Sigmoid colon (tissue), 7 donors: ENCODE measurements at places on chromosomes 4 and X. TPM values are rescaled to one million over a fixed set of nuclear protein-coding genes. Genes with fewer than 3 reads are reported as not detected.

DNA sequence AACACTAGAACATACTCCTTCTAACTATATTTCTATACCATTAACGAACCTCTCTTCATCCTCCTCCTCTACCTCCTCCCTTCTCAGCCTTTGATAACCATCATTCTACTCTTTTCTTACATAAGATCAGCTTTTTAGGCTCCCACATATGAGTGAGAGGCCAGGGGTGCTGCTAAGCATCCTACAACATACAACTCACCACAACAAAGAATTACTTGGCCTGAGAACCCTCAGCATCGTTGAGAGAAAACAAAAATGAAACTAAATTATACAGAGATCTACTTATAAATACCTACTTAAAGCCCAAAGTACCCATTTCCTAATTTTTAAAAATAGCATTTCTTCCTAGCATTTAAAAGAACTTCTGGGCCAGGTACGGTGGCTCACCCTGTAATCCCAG is 77.7 kb downstream of the CC2D2A start:
- peaks cover 65% of the 10 kb centered on the region for H3K36me3 ChIP-seq
- H3K27ac ChIP-seq = no peak overlapping the region
- H3K4me1 ChIP-seq = no peaks in the 10 kb centered on the region
- DNase-seq = no peak
- no peaks in the 10 kb centered on the region for H3K27me3 ChIP-seq
- H3K4me3 ChIP-seq = no peak overlapping the region

- H3K36me3 ChIP-seq = no peaks in the 10 kb centered on the region
- H3K4me1 ChIP-seq = no peaks in the 10 kb centered on the region
- no peak overlapping the region for H3K27ac ChIP-seq
- H3K4me3 ChIP-seq = no peak overlapping the region
These were observed 100.6 kb upstream of the F9 start for GRCh38 chrX:139429913-139430312.

GRCh38 chrX:5683996-5684395 is 544.7 kb downstream of the NLGN4X start:
- H3K4me3 ChIP-seq = no peak overlapping the region
- no peaks in the 10 kb centered on the region for H3K4me1 ChIP-seq
- no peak overlapping the region for H3K27ac ChIP-seq

- H3K4me3 ChIP-seq = no peak overlapping the region
- peaks cover 3% of the 10 kb centered on the region for H3K27me3 ChIP-seq
- no peak overlapping the region for H3K27ac ChIP-seq
- no peak for DNase-seq
- H3K36me3 ChIP-seq = no peaks in the 10 kb centered on the region
These were observed 3.5 kb upstream of the SLIT2 start for GRCh38 chr4:20248155-20248558.

GRCh38 chrX:22585831-22586230 is 313.1 kb downstream of the CBLL2 start:
- no peaks in the 10 kb centered on the region for H3K36me3 ChIP-seq
- no peak for DNase-seq
- H3K27me3 ChIP-seq = no peaks in the 10 kb centered on the region
- no peak overlapping the region for H3K27ac ChIP-seq
- H3K4me1 ChIP-seq = no peaks in the 10 kb centered on the region

DNA sequence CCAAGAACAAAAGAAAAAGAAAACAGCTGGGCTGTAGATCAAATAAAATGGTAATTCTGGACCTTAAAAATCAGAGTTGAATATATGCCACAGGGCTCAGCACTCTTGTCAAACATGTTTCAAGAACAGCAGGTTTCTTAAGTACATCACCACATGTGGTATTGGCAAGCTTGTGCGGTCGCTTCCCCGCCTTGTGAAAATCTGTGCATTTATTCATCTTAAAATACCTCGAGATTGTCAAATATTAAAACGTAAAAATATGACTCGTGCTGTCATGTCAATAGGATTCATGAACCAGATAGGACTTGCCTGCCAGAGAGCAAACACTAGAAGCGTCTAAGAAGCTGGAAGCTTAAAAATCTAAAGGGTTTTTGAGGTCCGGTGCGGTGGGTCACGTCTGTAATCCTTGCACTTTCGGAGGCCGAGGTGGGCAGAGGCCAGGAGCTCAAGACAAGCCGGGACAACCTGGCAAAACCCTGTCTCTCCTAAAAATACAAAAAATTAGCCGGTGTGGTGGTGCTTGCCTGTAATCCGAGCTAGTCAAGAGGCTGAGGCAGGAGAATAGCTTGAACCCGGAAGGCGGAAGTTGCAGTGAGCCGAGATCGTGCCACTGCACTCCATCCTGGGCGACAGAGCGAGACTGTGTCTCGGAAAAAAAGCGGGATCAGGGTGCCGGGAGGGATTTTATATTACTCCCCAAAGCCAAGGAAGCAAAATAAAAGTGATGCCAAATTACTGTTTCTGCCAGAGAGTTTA is 40.2 kb upstream of the TMEM154 start:
- H3K27me3 ChIP-seq = no peaks in the 10 kb centered on the region
- no peaks in the 10 kb centered on the region for H3K36me3 ChIP-seq
- H3K4me3 ChIP-seq = no peak overlapping the region
- DNase-seq = no peak
- H3K27ac ChIP-seq = no peak overlapping the region
- no peaks in the 10 kb centered on the region for H3K4me1 ChIP-seq

GRCh38 chrX:124275182-124275894 is 57.1 kb upstream of the TEX13D start:
- H3K4me1 ChIP-seq = no peaks in the 10 kb centered on the region
- no peaks in the 10 kb centered on the region for H3K36me3 ChIP-seq
- H3K27ac ChIP-seq = no peak overlapping the region
- DNase-seq = no peak

GRCh38 chr4:143539670-143540023 is 26.1 kb downstream of the SMARCA5 start:
- peaks cover 46% of the 10 kb centered on the region for H3K36me3 ChIP-seq
- no peak for DNase-seq
- H3K27me3 ChIP-seq = no peaks in the 10 kb centered on the region
- H3K27ac ChIP-seq = no peak overlapping the region
- no peak overlapping the region for H3K4me3 ChIP-seq
- no peaks in the 10 kb centered on the region for H3K4me1 ChIP-seq

- no peak overlapping the region for H3K4me3 ChIP-seq
- no peaks in the 10 kb centered on the region for H3K36me3 ChIP-seq
- H3K27ac ChIP-seq = peak overlapping the region; percentile 77
- H3K27me3 ChIP-seq = no peaks in the 10 kb centered on the region
- peak; percentile 65 for DNase-seq
These were observed 121.6 kb upstream of the FAT1 start for GRCh38 chr4:186845137-186845842.

GRCh38 chrX:3340016-3340415 is 6.4 kb downstream of the MXRA5 start:
- no peaks in the 10 kb centered on the region for H3K4me1 ChIP-seq
- H3K27ac ChIP-seq = no peak overlapping the region
- H3K36me3 ChIP-seq = no peaks in the 10 kb centered on the region
- no peak for DNase-seq

DNA sequence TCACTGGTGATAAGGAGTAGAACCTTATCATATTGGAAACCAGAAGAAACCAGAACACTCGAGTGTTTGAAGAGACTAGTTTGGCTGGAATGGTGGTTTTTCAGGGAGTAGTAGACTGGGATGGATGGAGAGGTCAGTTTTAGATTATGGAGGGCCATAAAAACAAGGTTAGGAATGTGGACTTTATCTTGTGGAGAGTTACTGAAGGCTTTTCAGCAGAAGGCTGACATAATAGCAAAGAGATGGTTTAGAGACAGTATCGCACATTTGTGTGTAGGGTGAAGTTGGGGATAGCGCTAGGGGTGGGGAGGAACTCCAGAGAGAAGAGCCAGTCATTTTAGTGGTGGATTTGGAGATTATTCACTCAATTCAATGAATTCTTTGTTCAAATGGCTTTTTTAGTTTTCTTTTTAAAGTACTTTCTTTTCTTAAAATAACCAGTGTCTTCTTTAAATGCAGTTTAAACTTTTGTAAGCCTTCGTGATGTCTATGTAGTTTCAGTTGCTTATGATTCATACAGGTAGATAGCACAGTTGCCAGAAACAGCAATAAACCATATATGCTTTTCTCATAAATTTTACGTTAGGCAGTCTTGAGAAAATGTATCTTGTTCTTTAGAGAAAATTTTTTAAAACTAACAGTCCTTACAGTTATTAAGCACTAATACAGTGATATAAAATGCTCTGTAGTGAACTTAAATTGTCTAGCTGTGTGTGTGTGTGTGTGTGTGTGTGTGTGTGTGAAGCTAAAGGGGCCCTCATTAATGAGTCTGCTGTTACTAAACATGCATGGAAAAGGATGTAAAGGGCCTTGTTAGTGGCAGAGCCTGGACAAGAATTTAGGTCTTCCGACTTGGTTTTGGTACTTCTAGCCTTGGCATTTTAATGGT is 3.8 kb downstream of the ARHGAP10 start:
- H3K27ac ChIP-seq = peak overlapping the region; percentile 87
- H3K4me1 ChIP-seq = peaks cover 47% of the 10 kb centered on the region
- no peak for DNase-seq

- H3K36me3 ChIP-seq = no peaks in the 10 kb centered on the region
- no peak overlapping the region for H3K27ac ChIP-seq
- no peaks in the 10 kb centered on the region for H3K4me1 ChIP-seq
- no peak overlapping the region for H3K4me3 ChIP-seq
- no peak for DNase-seq
- no peaks in the 10 kb centered on the region for H3K27me3 ChIP-seq
These were observed 859.4 kb upstream of the FTHL17 start for GRCh38 chrX:31931225-31931624.

GRCh38 chrX:23668335-23668734 is 1.0 kb downstream of the PRDX4 start:
- DNase-seq = no peak
- no peak overlapping the region for H3K27ac ChIP-seq
- no peaks in the 10 kb centered on the region for H3K36me3 ChIP-seq
- H3K27me3 ChIP-seq = no peaks in the 10 kb centered on the region
- H3K4me3 ChIP-seq = peak overlapping the region; percentile 67

DNA sequence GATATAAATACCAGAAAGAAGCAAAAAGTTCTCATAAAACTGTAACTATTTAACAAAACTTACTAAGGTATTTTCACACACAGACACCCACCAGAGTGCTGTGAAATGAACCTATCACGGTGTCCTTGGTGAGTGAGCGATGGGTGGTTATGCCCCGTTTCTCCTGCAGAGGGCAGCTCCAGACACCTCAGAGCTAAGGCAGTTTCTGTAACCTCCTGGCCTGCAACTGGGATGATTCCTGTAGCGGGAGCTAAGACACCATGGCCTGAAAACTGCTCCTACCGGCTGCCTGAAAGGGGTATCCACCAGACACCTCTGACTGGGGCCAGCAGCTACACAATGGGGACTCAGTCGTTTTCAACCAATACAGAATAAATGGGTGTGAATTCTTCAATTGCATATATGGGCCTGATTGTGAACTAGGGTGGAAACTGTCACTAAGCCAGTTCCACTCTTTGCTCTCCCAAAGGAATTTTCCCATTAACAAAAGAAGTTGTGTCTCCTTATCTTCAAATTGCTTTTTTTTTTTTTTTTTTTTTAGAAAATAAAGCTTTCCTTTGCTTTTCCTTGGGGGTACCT is 2375.8 kb upstream of the TENM3 start:
- H3K4me1 ChIP-seq = no peaks in the 10 kb centered on the region
- no peaks in the 10 kb centered on the region for H3K27me3 ChIP-seq
- H3K36me3 ChIP-seq = no peaks in the 10 kb centered on the region
- H3K27ac ChIP-seq = no peak overlapping the region

GRCh38 chr4:39574946-39575345 is 47.7 kb upstream of the UGDH start:
- H3K27me3 ChIP-seq = no peaks in the 10 kb centered on the region
- H3K4me3 ChIP-seq = no peak overlapping the region

DNA sequence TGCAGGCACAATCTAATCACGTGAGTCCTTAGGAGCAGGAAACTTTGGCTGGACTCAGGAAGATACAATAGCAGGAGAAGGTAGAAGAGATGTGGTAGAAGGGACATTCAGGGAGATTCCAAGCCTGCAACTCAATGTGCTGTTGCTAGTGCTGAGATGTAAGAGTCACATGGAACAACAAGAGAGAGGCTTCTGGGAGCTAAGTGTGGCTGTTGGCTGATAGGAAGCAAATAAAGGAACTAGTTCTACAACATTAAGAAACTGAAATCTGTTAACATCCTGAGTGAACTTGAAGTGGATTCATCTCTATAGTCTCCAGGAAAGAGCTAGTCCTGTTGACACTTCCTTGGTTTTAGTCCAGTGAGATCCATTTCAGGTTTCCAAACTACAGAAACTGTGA is 1207.4 kb downstream of the ADGRL3 start:
- DNase-seq = no peak
- no peaks in the 10 kb centered on the region for H3K27me3 ChIP-seq
- H3K27ac ChIP-seq = no peak overlapping the region
- H3K36me3 ChIP-seq = no peaks in the 10 kb centered on the region
- H3K4me1 ChIP-seq = no peaks in the 10 kb centered on the region

DNA sequence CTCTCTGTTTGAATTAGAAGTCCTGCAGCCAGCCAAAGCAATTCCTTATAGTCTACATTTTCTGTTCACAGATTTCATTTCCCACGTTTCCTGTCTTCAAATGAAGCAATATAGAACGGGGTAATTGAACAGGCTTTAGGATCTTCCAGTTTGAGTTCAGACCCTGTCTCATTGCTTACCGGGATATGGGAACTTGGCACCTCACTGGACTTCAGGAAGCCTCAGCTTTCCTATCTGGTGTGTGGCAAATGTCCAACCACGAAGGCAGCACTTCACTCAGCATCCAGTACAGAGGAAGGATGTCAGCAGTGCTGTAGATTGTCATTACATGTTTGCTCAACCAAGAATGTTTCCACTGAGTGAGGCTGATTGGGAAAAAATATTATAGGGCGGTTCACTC is 271.1 kb upstream of the ZFP42 start:
- H3K36me3 ChIP-seq = no peaks in the 10 kb centered on the region
- H3K27me3 ChIP-seq = no peaks in the 10 kb centered on the region
- H3K4me1 ChIP-seq = no peaks in the 10 kb centered on the region
- H3K4me3 ChIP-seq = no peak overlapping the region
- no peak for DNase-seq

- no peak overlapping the region for H3K27ac ChIP-seq
- no peak overlapping the region for H3K4me3 ChIP-seq
- H3K27me3 ChIP-seq = peaks cover 74% of the 10 kb centered on the region
- no peak for DNase-seq
- peaks cover 14% of the 10 kb centered on the region for H3K4me1 ChIP-seq
- H3K36me3 ChIP-seq = no peaks in the 10 kb centered on the region
These were observed 9.5 kb downstream of the GSX2 start for GRCh38 chr4:54109241-54110018.

The SPANXC gene
- total RNA-seq = not detected

The TMEM35A gene
- 62.1 TPM for total RNA-seq

The IL21 gene
- total RNA-seq = not detected

The TMEM144 gene
- total RNA-seq = 3.5 TPM

The REELD1 gene
- total RNA-seq = not detected

The ITM2A gene
- 18.4 TPM for total RNA-seq

The PPP4R3C gene
- total RNA-seq = not detected

The HELT gene
- total RNA-seq = not detected

The HAND2 gene
- 176 TPM for total RNA-seq

The TMEM271 gene
- not detected for total RNA-seq

The KANTR gene
- 15.7 TPM for total RNA-seq

The MAGEA1 gene
- total RNA-seq = not detected

The VCX3B gene
- total RNA-seq = not detected
